ENCODE measurements at places on chromosomes 3 and 15. TPM values are rescaled to one million over a fixed set of nuclear protein-coding genes. Genes with fewer than 3 reads are reported as not detected.

- DNase-seq = no peak
These were observed 36.6 kb downstream of the ATP2B2 start for GRCh38 chr3:10468613-10469354.

GRCh38 chr15:68344600-68344999 is 67.1 kb downstream of the FEM1B start:
- DNase-seq = no peak

Gene OR4F6
- not detected for total RNA-seq

DNA sequence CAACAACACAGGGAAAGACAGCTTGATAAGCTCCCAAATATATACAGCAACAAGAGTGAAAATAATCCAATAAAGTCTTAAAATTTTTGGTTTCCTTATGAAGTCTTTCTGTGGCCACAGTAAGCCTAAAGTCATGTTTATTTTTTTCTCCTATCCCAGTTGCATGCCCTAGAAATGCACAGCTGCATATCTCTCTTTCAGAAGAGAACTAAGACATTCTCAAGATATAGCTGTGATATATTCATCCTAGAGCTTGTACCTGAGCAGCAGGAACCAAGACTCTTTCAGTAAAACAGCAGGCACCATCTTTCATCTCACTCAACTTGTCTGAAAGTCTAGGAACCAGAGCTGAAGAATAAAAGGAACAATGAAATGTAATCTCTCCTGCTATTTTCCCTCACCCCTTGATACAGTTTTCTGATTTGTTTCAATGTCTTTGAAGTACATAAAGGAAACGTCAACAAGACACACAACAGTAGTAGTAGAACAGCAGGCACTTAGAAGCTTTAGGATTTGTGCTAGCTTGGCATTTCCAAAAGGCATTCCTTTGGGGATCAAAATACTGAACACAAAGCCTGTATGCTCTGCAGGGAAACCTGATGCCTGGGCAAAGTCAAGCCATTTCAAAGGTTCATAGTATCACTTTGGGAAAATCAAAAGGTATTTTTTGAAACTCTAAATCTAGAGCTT is 536.8 kb downstream of the PYDC2 start:
- no peak for DNase-seq

Gene NPHP3
- total RNA-seq = 13.5 TPM

- DNase-seq = peak; percentile 23
These were observed 632 bp upstream of the DHX36 start for GRCh38 chr3:154324919-154325318.

GRCh38 chr3:167030082-167030725 is 349.9 kb downstream of the ZBBX start:
- no peak for DNase-seq

Gene IL12A
- total RNA-seq = 0.34 TPM

Gene HESX1
- total RNA-seq = 0.47 TPM

Gene KY
- not detected for total RNA-seq

GRCh38 chr15:99631255-99631654 is 65.5 kb downstream of the MEF2A start:
- no peak for DNase-seq

Gene TMEM40
- total RNA-seq = not detected

DNA sequence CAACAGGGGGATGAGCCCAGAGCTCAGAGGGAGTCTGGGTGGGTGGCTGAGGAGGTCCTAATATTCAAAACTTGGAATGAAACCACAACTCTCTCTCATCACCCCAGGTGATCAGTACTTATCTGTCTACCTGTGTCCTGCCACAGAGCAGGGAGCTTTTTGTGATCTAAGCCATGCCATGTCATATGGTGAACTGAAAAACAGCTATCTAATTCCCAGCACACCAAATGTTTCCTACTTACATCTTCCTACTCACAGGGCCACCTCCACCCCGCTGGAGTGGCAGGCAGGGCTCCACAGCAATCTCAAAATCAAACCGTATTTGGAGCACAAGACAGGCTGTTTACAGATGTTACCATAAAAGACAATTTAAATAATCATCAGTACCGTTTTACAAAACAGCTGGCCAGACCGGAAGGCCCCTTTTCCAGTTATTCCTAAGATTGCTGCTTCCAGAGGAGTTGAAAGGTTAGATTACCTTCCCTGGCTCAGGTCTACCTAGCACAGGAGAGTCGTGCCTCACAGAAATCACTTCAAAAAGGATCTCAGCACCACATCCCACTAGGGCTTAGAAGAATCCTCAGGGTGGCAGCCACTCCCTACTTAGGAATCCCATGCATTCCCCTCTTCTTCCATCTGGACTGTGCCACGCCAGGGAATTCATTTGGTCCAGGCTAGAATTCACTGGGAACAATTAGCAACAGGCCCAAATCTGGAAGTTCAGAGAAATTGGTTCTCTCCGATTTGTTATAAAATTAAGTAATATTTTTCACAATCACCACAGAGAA is 226.6 kb upstream of the IL12A start:
- no peak for DNase-seq

GRCh38 chr3:58260261-58260731 is 22.7 kb downstream of the ABHD6 start:
- no peak for DNase-seq

DNA sequence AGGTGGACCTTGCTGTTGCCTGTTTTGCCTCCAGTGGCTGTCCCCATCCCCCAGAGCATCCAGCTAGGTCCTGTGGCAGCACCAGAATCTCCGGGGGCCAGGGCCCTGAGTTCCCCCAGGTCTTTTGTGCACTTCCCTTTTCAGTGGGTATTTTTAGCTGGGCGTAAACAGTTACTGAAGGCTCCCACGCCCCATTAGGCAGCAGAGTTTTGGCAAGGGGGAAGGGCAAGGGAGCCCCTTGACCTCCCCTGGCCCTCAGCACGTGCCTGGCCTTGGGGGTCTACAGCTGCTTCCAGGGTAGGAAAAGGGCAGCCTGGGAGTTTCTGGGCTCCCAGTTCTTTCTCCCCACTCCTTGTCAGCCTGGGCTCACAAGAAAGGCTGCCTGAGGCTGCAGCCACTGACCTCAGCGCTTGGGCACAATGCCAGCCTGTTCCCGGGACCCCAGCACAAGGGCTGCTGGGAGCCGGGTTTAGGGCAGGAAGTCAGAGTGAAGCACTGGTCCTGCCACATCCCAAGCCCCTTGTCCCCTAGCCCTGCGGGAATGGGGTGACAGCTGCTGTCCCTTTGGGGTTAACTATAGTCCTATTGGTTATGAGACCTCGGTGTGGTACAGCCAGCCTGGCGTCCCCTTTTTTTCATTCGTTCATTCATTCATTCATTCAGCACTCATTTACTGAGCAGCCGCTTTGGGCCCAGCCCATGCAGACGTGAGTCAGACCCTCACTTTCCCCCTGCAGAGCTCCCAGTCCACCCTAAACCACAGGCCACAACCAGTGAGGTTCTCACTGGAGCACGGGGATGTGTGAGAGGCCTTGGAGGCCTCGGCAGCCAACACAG is 8.4 kb downstream of the CSK start:
- DNase-seq = no peak

Gene ANKRD63
- total RNA-seq = not detected

GRCh38 chr3:156206157-156206556 is 85.8 kb downstream of the KCNAB1 start:
- DNase-seq = no peak

DNA sequence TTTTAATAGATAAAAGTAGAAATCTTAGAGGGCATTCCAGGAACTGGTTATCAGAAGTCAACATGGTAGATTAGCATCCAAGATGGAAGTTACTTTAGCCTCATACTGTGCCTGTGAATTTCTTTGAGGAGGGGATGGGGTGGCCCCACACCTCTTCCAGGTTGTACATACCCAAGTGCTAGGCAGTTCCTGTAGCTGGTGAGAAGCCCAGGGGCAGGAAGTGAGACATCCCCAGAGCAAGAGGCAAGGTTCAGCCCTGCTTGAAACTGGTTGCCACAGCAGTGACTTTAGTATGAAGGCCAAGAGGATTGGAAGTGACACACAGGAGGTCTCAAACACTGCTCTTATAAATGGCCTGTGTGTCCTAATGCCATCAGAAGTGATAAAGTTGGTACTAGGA is 11.9 kb downstream of the GTPBP8 start:
- no peak for DNase-seq

- DNase-seq = no peak
These were observed 1.5 kb upstream of the SPSB4 start for GRCh38 chr3:141049681-141050080.

Gene TIPIN
- total RNA-seq = 8.9 TPM

Gene ALG1L2
- total RNA-seq = not detected

Gene GUCA1C
- not detected for total RNA-seq
